Fibroblast of mammary gland (primary cell): ENCODE measurements at places on chromosomes 12 and 14.

GRCh38 chr12:7110661-7111060 is 1.6 kb upstream of the C1RL start:
- no peak for DNase-seq

- DNase-seq: no peak
Measured at GRCh38 chr12:93587611-93588010, 15.1 kb downstream of the SOCS2 start.

GRCh38 chr12:24997970-24998582 is 49.2 kb upstream of the BCAT1 start:
- peak; percentile 84 for DNase-seq

GRCh38 chr14:59293935-59294661 is 105.6 kb downstream of the DAAM1 start:
- DNase-seq: peak; percentile 30

GRCh38 chr12:27595231-27595642 is 71.2 kb downstream of the PPFIBP1 start:
- peak; percentile 88 for DNase-seq

- no peak for DNase-seq
Measured at GRCh38 chr12:121366063-121366459, 13.8 kb upstream of the ANAPC5 start.

GRCh38 chr12:94707892-94708291 is 57.5 kb upstream of the TMCC3 start:
- peak; percentile 51 for DNase-seq

- peak; percentile 78 for DNase-seq
Measured at GRCh38 chr12:22312336-22312735, 22.2 kb downstream of the ST8SIA1 start.
